CD4-positive, alpha-beta memory T cell (primary cell): ENCODE measurements at places on chromosomes 16 and 17.

DNA sequence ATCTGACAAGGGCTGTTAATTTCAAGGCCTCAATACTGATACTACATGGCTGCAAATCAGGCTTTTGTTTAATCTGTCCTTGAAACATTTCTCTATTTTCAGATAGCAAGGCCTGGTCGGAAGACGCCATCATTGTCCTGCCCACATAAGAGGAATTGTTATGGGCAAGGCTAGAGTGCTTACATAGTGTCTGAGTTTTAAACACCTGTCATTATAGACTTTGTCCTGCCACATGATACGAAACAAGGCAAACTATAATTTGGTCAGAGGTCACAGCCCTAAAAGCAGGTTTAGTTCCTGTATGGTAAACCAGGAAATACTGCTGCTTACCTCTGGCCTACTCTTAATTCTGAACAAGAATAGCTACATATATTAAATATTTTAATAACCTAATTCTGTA, 104.4 kb downstream of the SSH2 start:
- DNase-seq, result no peak

DNA sequence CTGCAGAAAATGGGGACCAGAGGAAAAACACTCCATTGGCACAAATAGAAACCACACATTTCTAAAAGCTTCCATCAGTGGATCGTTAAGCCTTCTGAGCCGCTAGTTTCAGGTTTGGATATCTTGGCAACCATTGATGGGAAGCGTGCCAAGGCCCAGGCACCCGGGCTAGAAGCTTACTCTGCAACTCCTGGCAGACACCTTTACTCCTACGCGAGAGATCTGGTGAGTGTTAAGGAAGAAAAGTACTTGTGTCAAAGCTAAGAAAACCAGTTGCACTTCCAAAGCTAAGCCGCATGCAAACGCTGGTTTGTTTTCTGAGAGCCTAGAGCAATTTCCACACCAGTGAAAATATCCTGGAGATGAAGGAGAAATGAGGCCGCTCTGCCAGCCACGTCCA, 472.4 kb downstream of the PMP22 start:
- DNase-seq, result no peak

DNA sequence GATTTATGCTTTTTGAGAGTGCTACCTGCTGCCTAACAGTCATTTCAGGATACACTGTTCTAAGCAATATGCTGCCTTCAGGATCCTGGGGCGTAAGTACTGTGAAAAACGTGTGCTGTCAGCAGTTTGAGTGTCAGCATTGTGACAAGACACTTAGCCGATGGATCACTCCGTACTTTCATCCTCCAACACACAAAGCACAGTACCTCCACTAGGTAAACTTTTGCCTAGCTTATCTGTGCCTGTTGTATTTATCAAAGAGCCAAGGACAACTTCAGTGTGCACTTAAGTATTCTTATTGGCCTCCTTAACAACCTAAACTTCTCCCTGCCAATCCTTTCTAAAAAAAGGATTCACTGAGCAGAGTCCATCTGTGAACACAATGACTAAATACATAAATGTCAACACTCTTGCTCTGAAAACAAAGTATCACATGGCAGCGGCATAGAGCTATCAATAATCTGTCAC, 33.8 kb upstream of the PHLPP2 start:
- DNase-seq, result no peak

DNA sequence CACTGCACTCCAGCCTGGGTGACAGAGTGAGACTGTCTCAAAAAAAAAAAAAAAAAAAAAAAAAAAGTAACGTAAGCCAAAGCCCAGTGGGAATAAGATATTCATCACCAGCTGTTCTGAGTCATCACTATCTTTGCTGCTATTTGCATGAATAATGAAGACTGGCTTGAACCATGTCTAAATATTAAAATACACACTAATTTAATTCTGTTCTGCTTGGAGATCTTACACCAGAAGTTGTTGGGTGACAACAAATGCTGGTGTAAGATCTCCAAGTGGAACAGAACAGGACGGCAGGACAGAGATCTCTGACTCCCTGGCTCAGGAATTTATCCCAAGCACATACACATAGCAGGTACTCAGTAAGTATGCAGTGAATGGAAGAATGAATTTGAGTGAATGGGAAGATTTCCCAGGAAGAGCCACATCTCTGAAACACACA, 19.6 kb downstream of the DNAH17 start:
- DNase-seq, result no peak

GRCh38 chr16:35173295-35173694, 1713.9 kb downstream of the TP53TG3F start:
- no peak for DNase-seq

- DNase-seq, result no peak
Measured at GRCh38 chr16:4390266-4391260, 18.9 kb downstream of the VASN start.

GRCh38 chr17:42521666-42522262, 14.3 kb upstream of the NAGLU start:
- no peak for DNase-seq

- DNase-seq, result no peak
Measured at GRCh38 chr17:51541215-51541614, 280.9 kb downstream of the UTP18 start.

DNA sequence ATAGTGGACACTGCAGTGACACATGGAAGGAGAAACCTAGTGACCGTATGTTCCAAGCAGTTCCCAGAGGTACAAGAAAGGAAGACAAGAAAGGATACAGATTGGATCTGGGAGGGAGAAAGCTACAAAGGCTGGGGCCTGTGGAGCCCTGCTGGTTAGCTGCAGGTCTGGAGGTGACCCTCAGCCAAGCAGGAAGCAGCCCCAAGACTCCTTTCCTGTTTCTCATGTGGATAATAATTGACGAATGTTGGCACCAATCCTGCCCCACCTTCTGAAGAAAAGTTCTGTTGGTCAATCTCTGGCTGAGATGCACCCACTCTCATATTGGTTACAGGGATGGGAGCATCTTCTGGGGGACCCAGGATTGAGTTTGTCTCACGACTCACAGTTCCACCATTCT, 99.8 kb downstream of the SHISA6 start:
- no peak for DNase-seq

DNA sequence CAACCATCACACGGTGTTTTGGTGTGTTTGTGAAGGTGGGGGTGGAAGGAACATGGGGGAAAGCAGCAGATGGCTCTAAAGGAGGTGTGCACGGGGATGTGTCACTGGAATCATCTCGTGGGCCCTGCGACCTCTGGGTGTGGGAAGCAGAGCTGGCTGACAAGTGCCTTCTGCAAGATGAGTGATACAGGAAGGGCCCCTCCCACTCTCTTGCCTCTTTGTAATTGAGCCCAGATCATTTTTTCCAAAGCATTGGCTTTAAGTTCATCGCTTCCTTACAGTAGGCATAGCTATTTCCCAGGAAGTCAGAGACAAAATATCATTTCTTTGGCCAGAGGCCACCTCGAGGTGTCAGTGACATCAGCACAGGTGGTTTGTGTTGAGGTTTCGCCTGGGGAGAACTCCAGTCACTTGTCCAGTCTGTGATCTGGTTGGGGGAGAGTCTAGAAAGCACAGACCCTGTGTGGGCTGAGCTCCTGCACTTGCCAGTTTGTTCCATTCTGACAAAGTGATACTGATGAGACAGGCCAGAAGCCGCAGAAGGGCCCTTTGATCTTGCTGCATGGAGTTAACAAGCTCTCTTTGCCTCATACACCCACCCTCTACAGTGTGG, 20.6 kb upstream of the SNTB2 start:
- peak; percentile 70 for DNase-seq

DNA sequence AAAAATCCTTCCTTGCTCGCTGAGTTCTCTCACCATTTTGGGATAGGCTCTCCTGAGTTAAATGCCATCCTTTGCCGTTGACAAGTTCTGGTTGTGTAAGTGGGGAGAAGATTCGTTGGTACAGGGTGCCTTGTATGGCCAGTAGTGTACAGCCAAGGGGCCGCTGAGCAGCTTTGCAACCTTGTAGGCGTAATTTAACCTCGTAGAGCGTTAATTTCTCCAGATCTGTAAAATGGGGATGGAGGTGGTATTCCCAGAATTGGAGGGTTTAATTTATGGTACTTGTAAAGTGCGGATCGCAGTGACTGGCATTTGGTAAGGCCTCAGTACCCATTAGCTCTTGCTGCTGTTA, 1.4 kb downstream of the ARSG start:
- no peak for DNase-seq

DNA sequence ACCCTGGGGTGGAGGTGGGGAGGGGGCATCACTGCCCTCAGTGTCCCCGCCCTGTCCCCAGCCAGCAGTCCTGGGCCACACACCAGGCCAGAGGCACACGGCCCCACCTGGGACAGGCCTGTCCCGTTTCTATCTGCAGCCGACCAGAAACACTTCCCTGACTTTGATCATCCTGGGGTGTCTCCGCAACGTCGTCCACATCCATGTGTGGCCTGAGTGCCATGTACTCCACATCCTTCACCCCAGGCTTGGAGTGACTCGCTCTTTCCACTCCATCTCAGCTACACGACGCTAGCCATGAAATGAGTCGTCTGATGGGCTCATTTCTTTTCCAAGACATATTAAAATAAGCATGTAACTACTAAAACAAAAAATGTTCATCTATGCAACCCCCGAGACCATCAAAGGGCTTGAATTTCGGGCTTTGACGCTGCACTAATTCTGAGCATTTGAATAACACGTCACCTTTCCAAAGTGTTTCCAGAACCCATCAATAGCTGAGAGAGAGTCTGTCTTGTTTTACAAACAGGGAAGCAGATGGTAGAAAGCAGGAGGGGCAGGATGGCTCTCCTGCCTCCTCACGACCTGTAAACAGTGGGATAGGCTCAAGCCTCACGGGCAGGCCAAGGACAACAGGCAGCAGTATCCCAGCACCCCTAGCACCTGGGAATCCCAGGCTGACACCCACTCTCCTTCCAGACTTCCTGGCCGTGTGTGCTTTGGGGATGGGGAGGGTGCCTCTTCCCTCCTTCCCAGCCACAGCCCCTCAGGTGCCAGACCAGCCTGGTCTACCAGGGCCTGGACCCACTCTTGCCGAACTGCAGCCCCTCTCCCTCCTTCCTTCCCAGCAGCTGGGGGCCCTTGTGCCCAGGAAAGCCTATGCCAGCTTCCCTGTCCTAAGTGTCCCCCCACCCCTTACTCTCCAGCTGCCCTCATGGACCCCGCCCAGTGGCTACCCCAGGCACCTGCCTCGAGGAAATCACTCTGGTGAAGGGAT, 20.0 kb upstream of the RASD1 start:
- no peak for DNase-seq

DNA sequence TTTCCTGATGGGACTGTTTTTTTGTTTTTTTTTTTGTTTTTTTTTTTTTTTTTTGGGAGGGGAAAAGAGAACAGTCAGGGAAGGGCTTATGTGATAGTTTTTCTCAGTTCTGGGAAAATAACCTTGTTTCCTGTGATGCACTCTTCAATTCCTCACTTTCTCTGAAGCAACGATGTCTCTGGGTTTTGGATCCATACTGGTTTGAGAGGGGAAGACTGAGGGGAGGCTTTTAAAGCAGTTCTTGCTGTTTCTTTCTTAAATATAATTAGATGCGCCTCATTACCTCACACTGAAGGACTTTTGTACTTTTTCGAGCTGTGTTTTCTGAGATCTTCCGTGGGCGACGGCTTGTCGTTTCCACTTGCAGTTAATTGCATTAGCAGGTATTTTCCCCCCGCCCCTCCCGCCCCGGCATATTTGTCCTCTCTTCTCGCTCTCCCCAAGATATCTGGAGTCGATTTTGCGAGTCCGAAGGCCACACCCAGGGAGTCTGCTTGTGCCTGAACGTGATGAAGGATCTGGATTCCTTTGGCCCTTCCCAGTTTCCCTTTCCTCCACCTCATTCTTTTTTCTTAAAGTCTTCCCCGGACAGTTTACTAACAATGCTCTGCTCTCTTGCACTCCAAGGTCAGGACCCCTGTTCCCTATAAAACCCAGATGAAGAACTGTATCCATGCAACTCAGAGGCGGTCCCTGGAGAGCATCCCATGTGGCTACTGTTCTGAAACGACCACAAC, 125.2 kb upstream of the ZFHX3 start:
- no peak for DNase-seq

DNA sequence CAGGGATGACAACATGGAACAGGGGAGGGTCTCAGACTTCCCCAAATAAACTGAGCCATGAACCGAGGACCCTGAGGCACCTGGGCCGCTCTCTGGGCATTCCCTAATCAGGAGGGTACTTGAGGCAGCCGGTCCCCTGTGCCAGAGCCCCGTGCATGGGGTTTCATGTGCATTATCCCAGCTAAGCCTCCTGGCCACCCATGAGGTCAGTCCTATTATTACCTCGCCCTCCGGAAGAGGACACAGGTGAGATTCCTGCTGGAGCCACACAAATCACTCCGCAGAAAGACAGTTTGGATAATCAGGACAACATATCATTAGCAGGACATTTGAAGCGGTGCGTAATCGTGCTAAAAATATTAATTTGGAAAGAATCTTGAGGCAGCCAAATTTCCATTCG, 274.0 kb downstream of the PARN start:
- DNase-seq, result no peak

GRCh38 chr17:74862919-74863318, 3.2 kb upstream of the GRIN2C start:
- no peak for DNase-seq

GRCh38 chr16:17939122-17939536, 397.4 kb downstream of the NPIPA8 start:
- DNase-seq, result no peak

DNA sequence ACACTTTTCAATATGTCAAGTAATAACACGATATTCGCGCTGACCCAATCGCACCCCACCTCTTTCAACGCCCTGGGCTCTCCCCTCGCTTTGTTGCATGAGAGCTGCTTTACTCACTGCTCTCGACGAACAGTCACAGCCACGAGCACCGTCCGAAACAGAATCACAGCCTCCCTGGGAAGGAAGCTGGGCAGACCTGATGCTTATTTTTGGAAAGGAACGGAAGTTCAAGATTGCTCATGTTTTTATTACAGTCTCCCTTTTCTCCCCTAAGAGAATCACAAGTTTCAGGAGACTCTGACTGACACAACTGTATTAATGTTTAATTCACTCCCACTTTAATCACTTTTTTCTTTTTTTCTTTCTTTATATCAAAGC, 67.8 kb downstream of the ANKRD11 start:
- no peak for DNase-seq

- no peak for DNase-seq
Measured at GRCh38 chr17:31386542-31387075, 4.9 kb upstream of the RAB11FIP4 start.

- no peak for DNase-seq
Measured at GRCh38 chr16:761625-762513, 1.3 kb downstream of the MSLN start.

DNA sequence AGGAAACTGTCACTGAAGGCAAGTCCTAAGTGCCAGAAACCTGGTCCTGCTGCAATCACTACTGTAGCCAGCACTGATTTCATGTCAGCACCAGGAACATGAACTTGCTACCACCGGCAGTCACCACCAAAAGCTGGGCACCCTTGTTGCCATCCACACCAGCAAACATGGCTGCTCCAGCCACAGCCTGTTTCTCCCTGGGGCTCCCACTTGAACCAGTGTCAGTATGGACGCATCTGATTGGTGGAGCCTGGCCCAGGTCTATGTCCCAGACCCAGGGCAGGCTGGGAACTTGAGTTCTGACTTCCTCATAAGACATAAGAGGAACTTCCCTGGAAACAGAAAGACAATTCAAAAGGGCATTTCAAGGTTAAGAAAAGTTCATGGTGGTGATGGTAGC, 56.5 kb downstream of the COPRS start:
- DNase-seq, result no peak

GRCh38 chr16:4323845-4324488, 8.1 kb downstream of the GLIS2 start:
- no peak for DNase-seq
